ENCODE measurements at places on chromosomes 12 and 14. TPM values are rescaled to one million over a fixed set of nuclear protein-coding genes. Genes with fewer than 3 reads are reported as not detected.

SOX5 gene
- 1.0 TPM for total RNA-seq

NRL gene
- total RNA-seq, result 4.8 TPM

AKAP3 gene
- 6.6 TPM for total RNA-seq

TTC6 gene
- 0.13 TPM for total RNA-seq

CCDC175 gene
- not detected for total RNA-seq
